CD4-positive, alpha-beta T cell treated with Interleukin-6 at 100 ng/mL for 8 hours (primary cell): ENCODE measurements at places on chromosomes 4 and X.

- DNase-seq: no peak
Observed at GRCh38 chrX:8010105-8010504, 82.9 kb upstream of the PNPLA4 start.

GRCh38 chr4:121551881-121552280 is 144.9 kb downstream of the ANXA5 start:
- no peak for DNase-seq

DNA sequence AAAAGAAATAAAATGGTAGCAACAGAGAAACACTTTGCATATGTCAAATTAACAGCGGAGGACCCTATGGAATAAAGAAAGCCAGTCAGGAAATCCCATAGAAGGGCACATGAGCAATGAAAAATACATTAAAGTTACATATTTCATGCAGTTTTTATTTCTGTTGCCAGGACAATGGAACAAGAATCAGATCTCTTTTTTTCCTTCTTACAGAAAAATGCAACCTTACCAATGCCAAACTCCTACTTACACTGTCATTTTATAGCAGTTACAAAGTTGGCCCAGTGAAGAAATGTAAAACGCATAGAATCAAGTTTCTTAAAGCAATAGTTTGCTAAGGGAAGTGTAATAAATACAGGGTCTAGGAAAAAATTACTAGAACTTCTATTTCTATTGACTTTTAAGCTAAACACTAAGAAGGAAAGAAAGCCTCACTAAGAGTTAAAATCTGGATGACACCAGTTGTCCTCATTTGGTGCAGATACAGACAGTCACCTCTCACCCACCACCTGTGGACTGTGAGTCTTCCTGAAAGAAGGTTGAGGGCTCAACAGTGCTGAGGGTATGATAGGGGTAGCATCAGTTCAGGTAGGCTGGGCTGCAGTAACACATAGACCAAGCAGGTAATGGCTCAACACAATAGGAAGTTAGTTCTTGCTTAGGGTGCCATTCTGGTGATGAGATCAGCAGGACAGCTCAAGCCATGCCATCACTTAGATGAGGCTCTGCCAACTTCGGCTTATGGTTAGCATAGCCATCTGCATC is 224.6 kb downstream of the ANAPC10 start:
- no peak for DNase-seq

DNA sequence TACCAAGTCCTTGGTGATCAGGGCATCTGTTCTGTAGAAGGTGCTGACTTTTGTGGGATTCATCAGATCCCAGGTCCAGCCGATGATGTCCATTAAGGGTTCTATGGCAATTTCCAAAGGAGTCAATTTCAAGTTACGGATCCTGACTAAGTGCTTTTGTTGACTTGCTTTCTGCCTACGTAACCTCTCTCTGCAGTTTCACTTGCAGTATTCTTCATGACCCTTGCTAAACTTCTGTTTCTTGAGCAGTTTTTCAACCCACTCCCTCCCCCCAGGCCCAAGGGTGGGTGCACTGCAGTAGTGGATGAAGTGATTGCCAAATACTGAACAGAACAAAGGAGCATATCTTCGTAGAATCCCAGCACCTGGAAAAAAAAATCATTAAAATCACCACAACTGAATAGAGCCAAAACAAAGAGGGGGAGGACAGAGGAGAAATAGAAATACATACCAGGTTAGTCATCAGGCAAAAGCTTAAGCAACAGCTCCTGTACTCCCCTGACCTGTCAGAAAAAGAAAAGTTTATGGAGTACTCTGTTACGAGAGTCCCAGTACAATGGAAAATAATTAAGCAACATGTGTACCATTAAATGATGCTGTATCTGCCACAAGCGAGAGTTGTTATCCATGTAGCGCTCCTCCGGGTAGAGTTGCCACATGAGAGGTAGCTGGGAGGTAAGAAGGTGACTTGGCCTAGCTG is 5.8 kb downstream of the CMC4 start:
- DNase-seq: no peak

DNA sequence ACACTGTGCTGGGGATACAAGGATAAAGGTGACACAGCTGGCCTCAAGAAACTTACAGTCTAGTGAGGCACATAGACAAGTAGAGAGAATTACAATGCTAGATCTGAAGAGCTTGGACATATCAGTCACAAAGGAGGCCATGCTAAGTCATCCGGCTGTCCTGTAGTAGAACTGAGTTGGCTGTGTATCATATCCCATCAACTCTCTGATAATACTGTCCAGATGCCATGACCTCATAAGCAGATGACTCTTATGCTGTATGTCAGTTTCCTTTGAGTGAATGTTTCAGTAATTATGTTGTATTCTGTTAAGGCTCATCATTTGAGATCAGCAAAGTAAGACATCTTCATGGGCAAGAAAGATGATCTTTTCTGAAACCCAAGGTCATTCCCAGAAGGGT is 442.9 kb downstream of the MID1IP1 start:
- no peak for DNase-seq
